Effector memory CD8-positive, alpha-beta T cell (primary cell): ENCODE measurements at places on chromosomes 13 and 19.

GRCh38 chr19:6724631-6725492 is 4.4 kb upstream of the C3 start:
- H3K4me3 ChIP-seq, result no peak overlapping the region
- H3K4me1 ChIP-seq, result peaks cover 25% of the 10 kb centered on the region
- no peaks in the 10 kb centered on the region for H3K27me3 ChIP-seq
- H3K36me3 ChIP-seq, result peaks cover 2% of the 10 kb centered on the region
- peak overlapping the region; percentile 83 for H3K27ac ChIP-seq

DNA sequence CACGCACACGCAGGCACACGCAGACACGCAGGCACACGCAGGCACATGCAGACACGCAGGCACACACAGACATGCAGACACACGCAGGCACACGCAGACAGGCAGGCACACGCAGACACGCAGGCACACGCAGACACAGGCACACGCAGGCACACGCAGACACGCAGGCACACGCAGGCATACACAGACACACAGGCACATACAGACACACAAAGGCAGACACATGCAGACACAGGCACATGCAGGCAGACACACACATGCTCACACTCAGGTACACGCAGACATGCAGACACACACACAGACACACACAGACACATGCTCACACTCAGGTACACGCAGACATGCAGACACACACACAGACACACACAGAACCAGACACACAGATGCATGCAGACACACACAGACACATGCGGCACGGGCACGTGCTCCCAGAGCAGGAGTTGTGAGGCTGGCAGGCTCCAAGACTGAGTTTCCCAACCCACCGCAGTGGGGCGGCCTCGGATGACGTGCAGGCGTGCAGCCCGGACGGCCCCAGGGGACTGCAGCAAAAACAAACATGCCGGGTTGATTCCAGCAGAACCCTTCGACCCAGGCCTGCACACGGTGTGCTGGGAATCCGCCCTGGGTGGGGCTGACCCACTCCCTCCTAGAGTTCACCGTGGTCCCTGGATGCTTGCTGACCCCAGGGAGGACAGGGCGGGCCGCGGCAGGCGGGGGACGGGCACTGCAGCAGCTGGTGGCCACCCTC is 100.0 kb downstream of the GADD45B start:
- DNase-seq, result no peak
- H3K27ac ChIP-seq, result no peak overlapping the region
- H3K27me3 ChIP-seq, result peaks cover 9% of the 10 kb centered on the region

- H3K27me3 ChIP-seq, result no peaks in the 10 kb centered on the region
- H3K27ac ChIP-seq, result no peak overlapping the region
- no peaks in the 10 kb centered on the region for H3K4me1 ChIP-seq
Measured at GRCh38 chr13:64054321-64054720, 2638.7 kb upstream of the PCDH20 start.

DNA sequence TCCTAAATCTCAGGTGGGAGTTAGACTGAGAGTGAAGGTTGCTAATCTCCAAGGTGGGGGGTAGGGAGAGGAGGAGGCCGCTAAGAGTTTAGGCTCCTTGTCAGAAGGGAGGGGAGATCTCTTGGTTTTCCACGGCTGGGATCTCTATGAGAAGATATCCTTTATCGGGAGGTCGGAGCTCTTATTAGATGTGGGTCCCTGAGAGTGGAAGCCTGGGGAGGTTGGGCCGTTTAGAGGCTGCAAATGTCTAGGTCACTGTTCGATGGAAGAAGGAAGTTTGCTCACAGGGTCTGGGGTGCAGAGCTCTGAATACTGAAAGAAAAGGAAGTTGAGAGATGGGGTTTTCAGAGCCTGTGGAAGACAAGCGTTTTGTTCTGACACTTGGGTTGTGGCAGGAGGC is 3.8 kb downstream of the MYADM start:
- H3K4me1 ChIP-seq, result peaks cover 59% of the 10 kb centered on the region
- peaks cover 100% of the 10 kb centered on the region for H3K36me3 ChIP-seq
- no peak for DNase-seq
- H3K4me3 ChIP-seq, result peak overlapping the region; percentile 48
- no peaks in the 10 kb centered on the region for H3K27me3 ChIP-seq
- peak overlapping the region; percentile 100 for H3K27ac ChIP-seq

DNA sequence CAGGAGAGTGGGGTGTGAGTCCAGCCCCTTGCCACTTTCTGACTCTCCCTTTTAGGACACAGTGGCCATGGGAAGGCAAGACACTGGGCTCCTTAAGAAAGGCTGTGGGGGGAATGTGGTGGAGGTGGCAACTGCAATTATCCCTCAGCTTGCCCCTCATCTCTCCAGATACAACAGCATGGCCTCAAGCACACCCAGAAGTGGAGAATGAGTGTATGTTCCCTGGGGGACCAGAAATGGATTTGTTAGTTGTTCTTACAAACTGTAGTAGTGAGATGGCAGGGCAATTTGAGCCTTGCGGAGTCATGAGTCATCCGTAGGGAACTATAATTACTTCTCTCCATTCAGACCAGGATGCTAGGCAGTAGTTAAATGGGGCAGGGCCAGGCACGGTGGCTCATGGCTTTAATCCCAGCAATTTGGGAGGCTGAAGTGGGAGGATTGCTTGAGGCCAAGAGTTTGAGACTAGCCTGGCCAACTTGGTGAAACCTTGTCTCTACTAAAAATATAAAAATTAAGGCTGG is 25.6 kb upstream of the CXCL17 start:
- no peaks in the 10 kb centered on the region for H3K36me3 ChIP-seq
- peaks cover 10% of the 10 kb centered on the region for H3K27me3 ChIP-seq
- no peak overlapping the region for H3K4me3 ChIP-seq
- H3K4me1 ChIP-seq, result no peaks in the 10 kb centered on the region

DNA sequence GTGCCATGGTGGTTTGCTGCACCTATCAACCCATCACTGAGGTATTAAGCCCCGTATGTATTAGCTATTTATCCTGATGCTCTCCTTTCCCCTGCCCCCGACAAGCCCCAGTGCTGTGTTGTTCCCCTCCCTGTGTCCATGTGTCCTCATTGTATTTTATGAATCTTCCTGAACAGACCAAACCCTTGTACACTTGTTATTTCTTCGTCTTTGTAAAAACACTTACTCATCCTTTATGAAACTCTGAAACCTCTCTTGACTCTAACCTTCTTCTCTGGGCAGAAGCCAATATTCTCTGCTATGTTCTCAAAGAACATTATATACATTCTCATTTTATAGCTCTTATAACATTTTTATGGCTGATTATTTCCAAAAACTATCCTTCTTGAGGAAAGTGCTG is 746.9 kb downstream of the EFNB2 start:
- no peak overlapping the region for H3K4me3 ChIP-seq
- DNase-seq, result no peak
- H3K27ac ChIP-seq, result no peak overlapping the region
- no peaks in the 10 kb centered on the region for H3K27me3 ChIP-seq
- no peaks in the 10 kb centered on the region for H3K4me1 ChIP-seq

GRCh38 chr13:112165712-112166111 is 98.8 kb downstream of the SOX1 start:
- no peak overlapping the region for H3K27ac ChIP-seq
- H3K36me3 ChIP-seq, result no peaks in the 10 kb centered on the region
- DNase-seq, result no peak

DNA sequence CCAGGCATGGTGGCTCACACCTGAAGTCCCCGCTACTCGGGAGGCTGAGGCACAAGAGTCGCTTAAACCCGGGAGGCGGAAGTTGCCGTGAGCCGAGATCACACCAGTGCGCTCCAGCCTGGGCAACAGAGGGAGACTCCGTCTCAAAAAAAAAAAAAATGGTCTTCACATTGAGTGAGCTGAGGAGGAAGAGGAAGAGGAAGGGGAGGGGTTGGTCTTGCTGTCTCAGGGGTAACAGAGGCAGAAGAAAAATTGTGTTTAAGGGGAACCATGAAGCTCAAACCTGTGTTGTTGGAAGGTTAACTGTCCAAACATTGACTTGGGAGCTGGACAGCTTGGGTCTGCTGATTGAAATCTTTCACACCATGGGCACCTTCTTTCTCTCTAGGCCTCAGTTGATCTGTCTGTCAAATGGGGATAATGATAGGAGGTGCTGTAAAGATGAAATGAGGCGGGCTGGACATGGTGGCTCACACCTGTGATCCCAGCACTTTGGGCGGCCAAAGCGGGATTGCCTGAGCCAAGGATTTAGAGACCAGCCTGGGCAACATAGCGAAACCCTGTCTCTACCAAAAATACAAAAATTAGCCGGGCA is 9.8 kb upstream of the SLC44A2 start:
- no peak for DNase-seq
- peak overlapping the region; percentile 66 for H3K4me3 ChIP-seq
- H3K27ac ChIP-seq, result peak overlapping the region; percentile 79
- no peaks in the 10 kb centered on the region for H3K27me3 ChIP-seq
- peaks cover 23% of the 10 kb centered on the region for H3K4me1 ChIP-seq

- no peak overlapping the region for H3K4me3 ChIP-seq
- no peaks in the 10 kb centered on the region for H3K4me1 ChIP-seq
- H3K27me3 ChIP-seq, result no peaks in the 10 kb centered on the region
Measured at GRCh38 chr13:77370888-77371287, 44.0 kb upstream of the MYCBP2 start.
